ENCODE measurements at places on chromosomes 5 and 9. TPM values are rescaled to one million over a fixed set of nuclear protein-coding genes. Genes with fewer than 3 reads are reported as not detected.

Gene MELK
- total RNA-seq: 2.2 TPM

Gene OR13D1
- total RNA-seq: not detected

Gene GRM6
- total RNA-seq: not detected

Gene GRIA1
- 12.4 TPM for total RNA-seq

Gene C5orf58
- total RNA-seq: not detected

Gene OBP2B
- not detected for total RNA-seq

Gene TSSK1B
- not detected for total RNA-seq

Gene PCA3
- not detected for total RNA-seq

Gene LRRC70
- total RNA-seq: 4.2 TPM

Gene C9orf78
- 47.8 TPM for total RNA-seq

Gene CARTPT
- total RNA-seq: not detected

Gene WASHC1
- total RNA-seq: 1.8 TPM

Gene KIF12
- not detected for total RNA-seq

Gene SOX30
- not detected for total RNA-seq

All from thoracic aorta (tissue), 2 donors.